ENCODE measurements at places on chromosomes 3 and 15.

GRCh38 chr15:20644896-20645295 lies 103.3 kb upstream of the GOLGA6L6 start:
- no peak for DNase-seq

DNA sequence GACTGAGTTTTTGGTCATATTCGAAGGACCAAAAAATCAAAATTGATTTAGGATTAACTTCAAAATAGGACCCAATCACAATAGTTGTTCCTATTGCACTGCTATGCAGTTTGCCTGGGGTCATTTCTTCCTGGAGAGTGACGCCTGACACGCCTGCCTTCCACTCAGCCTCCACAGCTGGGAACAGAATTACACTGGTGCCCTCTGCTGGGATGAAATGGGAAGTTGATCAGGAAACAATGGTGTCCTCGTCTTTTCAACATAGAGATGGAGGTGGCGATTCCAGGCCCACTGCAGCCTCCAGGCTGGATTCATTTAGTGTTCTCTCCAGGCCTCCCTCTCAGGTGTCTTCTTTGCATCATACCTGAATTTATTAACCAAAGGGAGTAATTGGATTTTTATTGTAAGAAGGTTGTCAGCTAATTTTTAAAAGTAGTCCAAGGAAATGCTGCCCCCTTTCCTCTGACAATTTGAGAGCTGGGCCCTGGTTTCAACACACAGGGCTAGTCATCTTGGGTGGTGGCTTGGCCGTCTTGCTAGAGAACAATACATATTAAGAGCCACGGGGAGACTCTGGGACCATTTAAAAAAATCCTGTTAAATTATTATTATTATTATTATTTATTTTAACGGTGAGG lies 69.7 kb downstream of the GAP43 start:
- DNase-seq = peak; percentile 43

DNA sequence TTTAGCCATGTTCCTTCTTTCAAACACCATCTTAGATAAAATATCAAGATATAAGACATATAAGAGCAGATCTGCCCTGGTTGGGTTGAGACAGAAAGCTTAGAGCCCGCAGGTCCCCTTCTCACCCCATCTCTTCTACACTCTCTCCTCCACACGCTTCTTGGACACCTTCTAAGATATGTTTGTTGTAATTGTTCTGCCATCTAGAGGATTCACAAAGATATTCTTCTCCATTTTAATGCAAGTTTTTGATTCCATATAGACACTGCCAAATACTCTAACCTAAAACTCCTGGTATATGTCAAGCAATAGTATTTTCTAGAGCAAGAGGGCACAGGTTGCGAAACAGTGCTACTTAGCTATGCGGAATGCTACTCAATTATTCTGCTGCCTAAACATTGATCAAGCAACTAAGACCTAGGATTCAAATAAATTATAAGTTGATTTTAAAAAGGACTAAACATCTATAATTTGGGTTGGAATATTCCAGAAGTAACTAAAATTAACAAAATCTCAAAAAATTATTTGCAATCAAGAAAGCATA lies 6.8 kb downstream of the CHRM5 start:
- no peak for DNase-seq

DNA sequence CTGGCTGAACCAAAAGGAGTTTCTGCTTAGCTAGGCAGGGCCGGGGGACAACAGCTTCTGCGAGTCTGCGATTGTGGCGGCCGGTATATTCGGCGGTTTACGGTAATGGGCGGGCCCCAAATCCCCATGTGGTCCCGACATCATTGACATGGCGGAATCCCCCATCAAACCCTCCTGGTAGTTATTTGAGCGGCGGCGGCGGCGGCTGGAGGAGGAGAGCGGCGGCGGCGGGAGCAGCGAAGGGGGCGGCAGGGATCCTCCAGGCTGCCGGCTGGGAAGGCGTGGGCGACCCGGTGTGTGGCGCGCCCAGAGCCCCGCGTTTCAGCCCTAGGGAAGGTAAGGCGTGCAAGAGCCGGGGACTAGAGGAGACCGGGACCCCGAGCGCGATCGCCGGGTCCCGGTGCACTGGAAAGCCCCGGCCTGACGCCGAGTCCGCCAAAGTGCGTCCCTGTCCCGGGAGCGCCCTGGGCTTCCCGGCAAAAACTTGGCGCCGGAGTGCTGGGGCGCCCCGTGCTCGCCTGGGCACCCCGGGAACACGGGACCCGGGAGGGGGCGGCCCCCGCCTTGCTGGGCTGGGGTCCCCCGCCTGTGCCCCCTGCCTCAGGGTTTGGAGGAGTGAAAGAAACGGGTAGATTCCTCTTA lies at the start of gene FNDC3B:
Gene FNDC3B, plus strand, starts transcription at position 143 of the 642 bp plus-strand sequence. CDS start 72,902 bp downstream, outside the sequence.
- peak; percentile 85 for DNase-seq

GRCh38 chr3:143035466-143036211 lies 34.3 kb downstream of the U2SURP start:
- no peak for DNase-seq

DNA sequence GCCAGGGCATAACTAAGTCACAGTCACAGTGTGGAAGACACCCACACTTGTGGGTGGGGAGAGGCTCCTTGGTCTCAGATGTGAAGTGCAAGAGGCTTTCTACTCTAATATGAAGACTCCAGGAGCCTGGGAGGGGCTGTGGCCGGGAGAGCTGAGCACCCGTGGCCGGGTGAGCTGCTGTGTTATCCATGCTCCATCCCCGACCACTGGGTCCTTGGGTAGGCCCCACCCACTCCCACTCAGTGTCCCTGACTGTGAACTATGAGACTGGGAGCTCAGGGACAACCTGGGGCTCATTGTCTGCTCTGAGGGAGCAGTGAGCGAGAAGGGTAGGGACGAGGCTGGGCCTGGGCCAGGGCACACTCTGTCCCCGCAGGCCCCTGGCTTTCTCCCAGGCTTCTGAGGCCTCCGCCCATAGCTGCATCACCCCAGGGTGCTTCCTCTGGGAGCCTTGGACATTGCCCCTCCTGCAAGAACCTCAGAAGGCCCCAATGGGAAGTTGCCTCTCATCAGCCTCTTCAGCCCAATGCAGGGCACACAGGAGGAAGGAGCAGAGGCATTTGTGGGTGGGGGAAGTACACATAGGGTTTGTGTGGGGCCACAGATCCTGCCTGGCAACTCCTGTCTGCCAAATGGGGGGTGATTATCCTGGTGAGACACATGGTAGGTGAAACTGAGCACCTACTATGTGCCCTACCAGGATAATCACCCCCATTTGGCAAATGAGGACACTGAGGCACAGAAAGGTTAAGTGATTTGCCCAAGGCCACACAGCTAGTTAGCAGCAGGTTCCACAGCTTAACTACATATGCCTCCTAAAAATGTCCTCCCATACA lies 2.4 kb downstream of the ANPEP start:
- DNase-seq = no peak

GRCh38 chr15:45199136-45199810 lies 11.5 kb upstream of the SHF start:
- no peak for DNase-seq

DNA sequence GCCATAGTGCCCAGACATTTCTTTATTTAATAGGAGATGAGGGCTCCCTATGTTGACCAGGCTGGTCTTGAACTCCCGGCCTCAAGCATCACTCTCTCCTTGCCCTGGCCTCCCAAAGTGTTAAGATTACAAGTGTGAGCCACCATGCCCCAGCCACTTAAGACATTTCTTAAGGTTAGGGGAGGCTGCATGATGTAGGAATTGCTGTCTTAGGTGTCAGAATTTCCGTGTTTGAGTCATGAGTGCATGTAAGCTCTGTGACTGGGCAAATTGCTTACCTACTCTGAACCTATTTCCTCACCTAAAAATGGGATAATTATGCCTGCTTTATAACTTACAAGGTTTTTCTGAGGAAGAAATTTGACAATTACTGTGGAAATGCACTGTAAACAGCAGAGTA lies 34.2 kb upstream of the SIAH2 start:
- no peak for DNase-seq

- no peak for DNase-seq
Measured at GRCh38 chr3:111824351-111824750, 34.7 kb upstream of the PHLDB2 start.

DNA sequence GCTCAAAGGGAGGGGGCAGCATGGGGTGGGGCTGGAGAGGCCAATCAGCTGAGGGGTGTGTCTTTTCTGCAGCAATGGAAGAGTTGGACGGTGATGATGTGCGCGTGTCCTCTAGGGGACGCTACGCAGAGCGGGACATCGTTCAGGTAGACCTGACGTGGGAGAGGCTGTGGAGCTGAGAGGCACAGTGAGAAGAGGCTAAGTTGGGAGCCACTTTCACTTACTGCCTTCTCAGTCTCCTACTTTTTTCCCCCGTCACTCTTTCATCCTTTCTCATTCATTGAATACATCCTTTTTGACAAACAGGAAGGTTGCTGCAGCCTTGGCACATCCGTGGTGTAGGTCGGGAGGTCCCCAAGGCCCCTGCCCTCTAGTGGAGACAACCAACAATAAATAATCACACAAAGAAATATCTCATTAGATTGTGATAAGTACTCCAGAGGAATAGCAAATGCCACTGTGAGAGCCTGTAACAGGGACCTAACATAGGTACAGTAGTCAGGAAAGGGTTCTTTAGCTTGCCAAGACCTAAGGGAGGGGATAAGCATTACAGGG lies 4.4 kb upstream of the BRPF1 start:
- DNase-seq = peak; percentile 37

- no peak for DNase-seq
Measured at GRCh38 chr3:48441940-48442339, 1.9 kb downstream of the TMA7 start.

DNA sequence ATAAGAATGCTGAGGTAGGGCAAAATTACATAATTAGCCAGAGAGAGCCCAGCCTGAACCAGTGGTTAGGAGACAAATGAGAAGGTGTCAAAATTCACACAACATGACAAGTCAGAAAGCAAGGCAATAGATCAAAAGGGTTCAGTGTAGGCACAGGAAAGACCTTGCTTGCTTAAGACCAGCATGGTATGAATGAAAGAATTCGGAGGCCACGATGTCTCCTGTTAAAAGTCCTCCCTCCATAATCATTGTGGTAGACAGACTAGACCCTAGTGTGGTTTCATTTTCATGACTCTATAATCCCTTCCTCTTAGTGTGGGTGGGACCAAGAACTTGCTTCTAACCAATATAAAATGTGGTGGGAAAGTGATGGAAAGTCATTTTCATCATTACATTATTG lies 98.7 kb upstream of the ANKRD28 start:
- no peak for DNase-seq

- DNase-seq = no peak
Measured at GRCh38 chr3:149199474-149199873, 22.2 kb downstream of the CP start.

- no peak for DNase-seq
Measured at GRCh38 chr3:170751083-170751898, 118.7 kb downstream of the RPL22L1 start.

DNA sequence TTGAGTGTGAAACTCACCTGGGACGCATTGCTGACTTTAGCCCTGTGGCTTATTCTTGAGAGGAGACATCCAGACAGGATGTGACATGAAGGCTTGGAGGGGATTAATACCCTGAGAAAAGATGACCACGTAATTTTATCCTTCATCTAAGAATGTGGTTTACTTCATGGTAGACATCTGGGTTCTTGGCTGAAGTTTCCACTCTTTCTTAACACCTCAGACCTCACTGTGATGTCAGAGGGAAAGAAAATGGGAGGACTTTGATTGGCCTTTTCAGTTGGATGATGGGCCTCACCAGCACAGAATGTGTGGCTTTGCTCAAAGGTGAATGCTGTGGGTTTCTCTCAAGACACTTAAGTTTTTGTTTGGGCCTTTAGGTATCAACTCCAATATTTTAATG lies 16.5 kb downstream of the GORASP1 start:
- no peak for DNase-seq

DNA sequence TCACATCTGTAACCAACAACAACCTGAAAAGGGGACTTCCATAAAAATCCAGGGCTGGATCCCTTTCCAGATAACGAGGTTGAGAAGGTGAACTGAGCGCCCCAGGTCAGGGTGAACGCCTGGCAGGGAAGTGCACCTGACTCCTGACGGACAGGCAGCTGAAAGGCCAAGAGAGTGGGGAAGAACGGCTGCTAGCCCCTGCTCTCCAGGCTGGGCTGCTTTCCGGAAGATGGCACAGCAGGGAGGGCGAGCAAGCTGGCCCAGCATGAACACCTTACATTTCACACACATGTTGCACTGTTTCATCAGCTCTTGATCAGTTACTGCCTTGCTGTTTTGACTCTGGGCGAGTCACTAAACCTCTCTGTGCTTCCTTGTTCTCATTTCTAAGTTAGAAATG lies 127.2 kb upstream of the IQSEC1 start:
- no peak for DNase-seq

- DNase-seq = peak; percentile 73
Measured at GRCh38 chr3:72338942-72339669, 509.1 kb downstream of the SHQ1 start.

DNA sequence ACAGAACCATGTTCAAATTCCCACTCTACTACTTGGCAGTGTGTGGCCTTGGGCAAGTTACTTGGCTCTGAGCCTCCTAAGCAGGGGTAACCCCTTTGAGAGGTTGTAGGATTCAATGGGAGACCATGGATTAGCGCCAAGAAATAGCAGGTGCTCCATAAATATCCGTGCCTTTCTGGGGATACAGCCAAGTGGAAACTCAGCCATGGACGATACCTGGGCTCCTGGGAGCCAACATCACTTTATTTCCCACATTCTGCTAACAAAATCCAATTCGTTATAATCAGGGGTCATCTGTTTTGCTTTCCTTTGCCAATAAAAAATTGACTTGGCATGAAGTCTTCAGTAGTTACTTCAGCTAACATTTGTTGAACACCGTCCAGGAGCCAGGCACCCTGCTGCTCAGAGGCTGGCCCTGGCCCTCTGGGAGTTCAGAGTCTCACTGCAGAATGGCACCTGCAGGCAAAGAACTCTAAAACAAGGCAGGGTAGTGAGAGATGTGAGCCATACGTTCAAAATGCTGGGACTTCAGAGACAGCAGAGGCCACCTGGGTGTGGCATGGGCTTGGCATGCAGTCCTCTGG lies 42.3 kb downstream of the ZDHHC19 start:
- DNase-seq = no peak

GRCh38 chr3:32109256-32109655 lies 2.8 kb downstream of the GPD1L start:
- no peak for DNase-seq

- DNase-seq = no peak
Measured at GRCh38 chr3:156424758-156425157, 130.2 kb downstream of the SSR3 start.

- DNase-seq = no peak
Measured at GRCh38 chr3:102687851-102688555, 253.2 kb downstream of the ZPLD1 start.

GRCh38 chr15:27238209-27238608 lies 267.2 kb downstream of the GABRG3 start:
- DNase-seq = no peak

- no peak for DNase-seq
Measured at GRCh38 chr3:153925841-153926514, 195.2 kb upstream of the ARHGEF26 start.

GRCh38 chr3:108004647-108005046 lies 86.2 kb downstream of the CD47 start:
- DNase-seq = no peak

GRCh38 chr3:34216711-34217335 lies 418.4 kb downstream of the PDCD6IP start:
- DNase-seq = no peak

DNA sequence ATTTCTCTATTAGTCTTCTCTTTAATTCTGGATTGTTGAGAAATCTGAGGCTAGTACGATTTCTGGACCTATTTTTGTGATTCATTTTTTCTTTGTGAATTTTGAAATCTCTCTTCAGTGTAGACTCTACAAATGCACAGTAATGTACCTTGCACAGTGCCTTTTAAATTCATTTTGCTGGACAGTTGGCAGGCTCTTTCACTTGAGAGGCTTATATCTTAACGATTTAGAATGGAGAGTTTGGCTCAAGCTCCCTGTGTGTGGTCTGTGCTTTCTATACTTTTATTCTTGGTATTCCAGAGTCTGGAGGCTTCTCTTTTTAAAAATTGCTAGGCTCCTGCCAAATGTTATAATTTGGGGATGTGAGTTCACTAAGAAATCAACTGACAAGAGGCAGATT lies 8.8 kb downstream of the CRYBG3 start:
- DNase-seq = no peak

All from stimulated activated CD4-positive, alpha-beta T cell treated with anti-CD3 and anti-CD28 coated beads, Interleukin-2, amount 100 ng/mL, for 4 hours (primary cell).